Activated CD4-positive, alpha-beta T cell treated with anti-CD3 and anti-CD28 coated beads, Interleukin-2, amount 50 U/mL, for 24 hours (primary cell): ENCODE measurements at places on chromosomes 5 and 9.

DNA sequence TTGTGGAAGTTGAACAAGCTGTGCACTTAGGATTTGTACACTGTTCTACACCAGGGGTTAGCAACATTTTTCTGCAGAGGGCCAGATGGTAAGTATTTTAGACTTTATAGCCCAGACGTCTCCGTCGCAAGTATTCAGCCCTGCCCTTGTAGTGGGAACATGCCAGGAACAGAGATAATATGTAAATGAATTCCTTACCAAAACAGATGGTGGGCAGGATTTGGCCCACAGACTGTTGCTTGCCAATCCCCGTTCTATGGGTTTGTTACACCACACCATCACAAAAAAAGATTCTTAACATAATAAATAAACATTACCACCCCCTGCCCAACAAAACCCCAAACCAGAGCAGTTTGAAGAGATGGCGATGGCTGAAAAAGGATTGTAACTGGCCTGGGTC is 74.3 kb downstream of the AMBP start:
- no peak for DNase-seq

GRCh38 chr5:6792911-6793471 is 79.8 kb downstream of the TENT4A start:
- no peak for DNase-seq

DNA sequence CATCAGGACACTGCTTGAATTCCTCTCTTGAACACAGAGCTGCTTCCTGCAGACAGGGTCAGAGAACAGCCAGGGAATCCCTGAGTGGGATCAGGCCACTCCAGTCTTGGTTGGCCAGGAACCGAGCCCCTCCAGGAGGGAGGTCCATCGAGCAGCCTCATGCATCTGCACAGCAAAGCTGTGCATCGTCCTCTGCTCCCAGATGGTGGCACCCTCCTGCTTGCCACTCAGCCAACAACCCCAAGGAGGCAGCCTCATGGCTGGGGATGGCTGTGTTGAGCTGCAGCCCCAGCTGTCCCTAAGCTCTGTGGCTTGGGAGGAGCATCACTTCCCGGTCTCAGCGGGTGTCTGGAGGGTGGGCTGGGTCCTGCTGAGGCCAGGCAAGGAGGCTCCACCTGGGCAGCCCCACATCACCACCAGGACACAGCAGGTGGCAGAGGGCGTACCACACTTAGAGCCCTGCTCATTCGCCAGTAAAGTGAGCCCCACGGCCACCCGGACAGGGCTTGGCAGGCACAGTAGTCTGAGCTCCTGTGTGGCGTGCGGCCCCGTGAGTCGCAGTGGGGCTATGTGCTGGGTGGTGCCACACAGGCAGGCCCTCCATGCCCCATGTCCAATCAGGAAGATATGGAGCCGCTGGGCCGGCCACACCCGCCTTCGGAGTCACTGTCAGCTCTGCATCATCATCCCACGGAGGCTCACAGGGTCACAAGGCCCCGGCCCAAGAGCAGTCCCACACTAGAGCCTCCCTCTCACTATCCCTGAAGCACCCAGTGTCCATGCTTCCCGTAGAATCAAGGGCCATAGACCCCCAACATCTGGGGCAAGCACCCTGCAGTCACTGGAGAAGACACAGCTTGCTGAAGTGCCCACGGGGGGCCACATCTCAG is 11.9 kb downstream of the LPCAT1 start:
- no peak for DNase-seq

- no peak for DNase-seq
These were observed 54.5 kb upstream of the IFNK start for GRCh38 chr9:27469550-27469949.

GRCh38 chr5:160133071-160133917 is 14.0 kb upstream of the PWWP2A start:
- DNase-seq: no peak

DNA sequence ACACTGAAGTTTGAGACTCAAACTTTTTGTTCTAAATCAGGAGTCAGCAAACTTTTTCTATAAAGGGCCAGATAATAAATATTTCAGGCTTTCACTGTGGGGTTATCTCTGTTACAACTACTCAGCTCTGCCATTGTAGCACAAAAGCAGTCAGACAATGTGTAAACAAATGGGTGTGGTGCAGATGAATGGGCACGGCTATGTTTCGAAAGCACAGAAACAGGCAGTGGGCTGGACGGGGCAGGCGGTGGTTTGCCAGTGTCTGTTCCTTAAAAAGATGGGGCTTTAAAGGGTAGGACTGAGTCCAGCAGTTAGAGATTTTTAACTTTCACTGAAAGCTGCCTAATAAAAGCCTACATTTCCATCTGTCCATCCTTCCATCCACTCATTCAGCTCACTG is 48.9 kb downstream of the PFDN1 start:
- DNase-seq: no peak

DNA sequence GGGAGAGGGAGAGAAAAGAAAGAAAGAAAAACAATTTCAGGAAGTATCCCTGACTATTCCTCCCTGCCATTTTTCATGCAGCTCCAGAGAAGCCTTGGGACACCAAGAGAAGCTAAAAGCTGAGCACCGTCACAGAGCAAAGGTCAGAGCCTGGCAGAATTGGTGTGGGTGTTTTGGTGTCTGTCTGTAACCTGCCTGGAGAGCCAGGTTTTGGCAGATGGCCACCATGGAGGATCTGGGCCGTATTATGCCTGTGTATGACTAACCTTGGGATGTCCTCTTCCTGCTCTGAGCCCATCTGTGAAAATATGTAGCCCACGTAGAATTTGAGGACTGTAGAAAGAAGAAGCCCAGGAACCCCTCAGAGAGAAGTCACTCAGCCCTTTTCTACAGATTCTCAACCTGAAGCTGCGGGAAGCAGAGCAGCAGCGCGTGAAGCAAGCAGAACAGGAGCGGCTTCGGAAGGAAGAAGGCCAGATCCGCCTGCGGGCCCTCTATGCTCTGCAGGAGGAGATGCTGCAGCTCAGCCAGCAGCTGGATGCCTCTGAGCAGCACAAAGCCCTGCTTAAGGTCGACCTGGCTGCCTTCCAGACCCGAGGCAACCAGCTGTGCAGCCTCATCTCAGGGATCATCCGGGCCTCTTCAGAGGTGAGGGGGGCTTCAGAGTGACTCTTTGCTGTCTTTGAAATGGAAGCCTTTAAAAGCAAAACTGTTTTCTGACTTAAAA is 18.8 kb downstream of the GLE1 start:
- DNase-seq: no peak

DNA sequence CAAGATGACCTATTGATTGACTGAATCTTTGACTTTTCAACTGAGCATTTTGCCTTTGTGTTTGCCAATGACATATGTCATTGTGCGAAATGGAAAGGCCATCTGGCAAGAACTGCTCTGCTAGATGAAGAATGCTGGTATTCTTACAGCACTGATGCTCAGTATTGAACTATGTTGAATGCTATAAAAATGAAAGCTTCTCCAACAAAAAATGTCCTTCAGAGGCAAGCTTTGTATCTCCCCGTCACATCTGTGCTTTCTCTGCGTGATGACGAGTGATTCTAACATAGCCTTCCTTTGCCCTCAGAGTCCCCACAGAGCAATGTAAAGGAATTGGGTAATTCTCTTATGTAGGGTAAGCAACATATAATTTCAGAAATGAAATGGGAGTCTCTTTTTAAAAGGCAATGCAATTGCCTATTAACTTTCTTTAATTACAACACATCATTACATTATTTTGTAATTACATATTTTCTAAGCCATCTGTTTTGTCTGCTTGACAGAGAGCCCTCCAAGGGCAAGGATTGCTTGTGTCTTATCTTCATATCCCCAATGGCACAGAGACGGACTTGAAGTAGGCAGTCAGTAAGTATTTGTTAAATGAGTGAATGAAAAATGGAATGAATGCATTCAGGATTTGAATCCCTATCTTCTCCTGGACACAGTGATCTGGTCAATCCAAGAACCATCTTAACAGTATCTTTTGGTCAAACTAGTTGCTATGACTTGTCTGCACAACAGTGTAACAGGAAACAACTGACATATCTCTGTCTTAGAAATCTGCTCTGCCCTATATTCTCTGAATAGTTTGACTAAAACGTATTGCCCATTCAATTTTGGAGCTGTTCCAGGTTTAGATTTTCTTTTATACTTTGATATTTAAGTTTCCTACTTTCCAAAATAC is 46.1 kb downstream of the ENC1 start:
- no peak for DNase-seq

DNA sequence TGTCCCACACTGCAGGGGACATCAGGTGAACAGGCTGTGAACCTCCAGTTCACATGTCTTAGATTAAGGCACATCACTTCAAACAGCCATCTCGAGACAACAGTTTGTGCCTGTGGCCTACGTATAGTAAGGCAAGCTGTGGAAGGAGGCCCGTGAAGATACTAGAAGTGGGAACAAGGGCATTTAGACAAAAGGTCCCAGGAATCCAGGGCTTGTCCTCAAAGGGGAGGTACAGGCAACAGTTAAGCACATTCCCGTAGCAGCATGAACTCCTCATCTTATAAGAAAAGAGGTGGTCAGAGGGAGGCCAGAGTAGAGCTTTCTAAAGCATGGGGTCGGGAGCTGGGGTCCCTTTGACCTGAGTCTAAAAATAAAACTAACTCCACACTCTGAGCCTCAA is 122.5 kb upstream of the TRPM3 start:
- no peak for DNase-seq

- DNase-seq: no peak
These were observed 41.3 kb upstream of the ZSWIM6 start for GRCh38 chr5:61290791-61291210.

- DNase-seq: no peak
These were observed 1.8 kb downstream of the POU4F3 start for GRCh38 chr5:146340260-146341081.

DNA sequence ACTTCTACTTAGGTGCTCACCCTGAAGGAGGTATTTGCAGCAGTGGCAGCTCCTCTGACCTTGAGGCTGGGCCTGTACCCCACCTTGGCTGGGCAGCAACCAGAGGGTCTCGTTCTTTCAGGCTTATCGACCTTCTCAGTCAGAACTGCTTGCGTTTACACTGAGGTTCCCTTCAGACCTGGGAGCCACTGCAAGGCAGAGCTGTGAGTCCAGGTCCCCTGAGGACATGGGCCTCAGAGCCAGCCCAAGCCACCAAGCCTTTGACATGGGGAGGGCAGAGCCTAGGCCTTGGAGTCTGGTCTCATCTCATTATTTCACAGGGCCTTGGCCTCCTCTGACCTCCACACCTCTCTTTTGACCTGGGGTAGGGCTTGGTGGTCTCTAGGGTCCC is 13.7 kb downstream of the ACSL6 start:
- no peak for DNase-seq

DNA sequence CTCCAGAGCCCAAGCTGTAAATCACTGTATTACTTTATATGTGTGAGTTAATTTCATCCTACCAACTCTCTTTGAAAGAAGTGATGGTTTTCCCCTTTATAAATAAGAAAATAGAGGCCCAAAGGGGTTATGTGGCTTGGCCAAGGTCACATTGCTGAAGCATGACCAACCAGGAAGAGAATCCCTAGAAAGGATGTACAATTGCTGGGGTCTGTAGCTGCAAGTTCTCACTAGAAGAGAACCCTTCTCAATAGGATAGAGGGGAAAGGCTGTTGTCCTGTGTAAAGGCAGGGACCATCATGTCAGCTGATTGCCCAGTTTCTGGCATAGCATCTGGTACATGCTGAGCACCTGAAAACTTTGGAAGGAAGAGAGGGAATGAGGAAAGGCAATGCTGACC is 39.0 kb upstream of the FAT2 start:
- DNase-seq: no peak

DNA sequence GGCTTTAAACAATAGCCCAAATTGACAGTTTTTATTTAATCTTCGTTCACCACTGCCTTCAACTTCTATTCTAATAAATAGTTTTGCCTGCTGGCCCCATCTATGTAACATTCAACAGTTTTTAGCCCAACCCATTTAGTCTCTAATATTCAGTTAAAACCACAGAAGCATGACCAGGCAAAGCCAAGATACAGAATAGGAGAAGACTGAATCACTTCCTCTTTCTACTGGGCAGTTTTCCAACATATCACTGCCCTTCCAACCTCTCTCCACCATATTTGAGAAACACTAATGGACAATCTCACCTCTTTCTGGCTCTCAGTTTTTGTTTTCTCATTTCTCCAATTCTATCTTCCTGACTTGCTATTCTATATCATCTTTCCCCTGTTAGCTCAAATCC is 352.9 kb downstream of the DNAH5 start:
- no peak for DNase-seq

- no peak for DNase-seq
These were observed 23.7 kb upstream of the NR3C1 start for GRCh38 chr5:143427122-143427735.

GRCh38 chr5:17992291-17992690 is 358.0 kb downstream of the TAF11L14 start:
- no peak for DNase-seq

GRCh38 chr5:14261235-14261634 is 118.1 kb downstream of the TRIO start:
- no peak for DNase-seq

- DNase-seq: no peak
These were observed 1.6 kb downstream of the WWC1 start for GRCh38 chr5:168292786-168293696.

GRCh38 chr5:78519198-78519941 is 129.2 kb downstream of the LHFPL2 start:
- DNase-seq: no peak

DNA sequence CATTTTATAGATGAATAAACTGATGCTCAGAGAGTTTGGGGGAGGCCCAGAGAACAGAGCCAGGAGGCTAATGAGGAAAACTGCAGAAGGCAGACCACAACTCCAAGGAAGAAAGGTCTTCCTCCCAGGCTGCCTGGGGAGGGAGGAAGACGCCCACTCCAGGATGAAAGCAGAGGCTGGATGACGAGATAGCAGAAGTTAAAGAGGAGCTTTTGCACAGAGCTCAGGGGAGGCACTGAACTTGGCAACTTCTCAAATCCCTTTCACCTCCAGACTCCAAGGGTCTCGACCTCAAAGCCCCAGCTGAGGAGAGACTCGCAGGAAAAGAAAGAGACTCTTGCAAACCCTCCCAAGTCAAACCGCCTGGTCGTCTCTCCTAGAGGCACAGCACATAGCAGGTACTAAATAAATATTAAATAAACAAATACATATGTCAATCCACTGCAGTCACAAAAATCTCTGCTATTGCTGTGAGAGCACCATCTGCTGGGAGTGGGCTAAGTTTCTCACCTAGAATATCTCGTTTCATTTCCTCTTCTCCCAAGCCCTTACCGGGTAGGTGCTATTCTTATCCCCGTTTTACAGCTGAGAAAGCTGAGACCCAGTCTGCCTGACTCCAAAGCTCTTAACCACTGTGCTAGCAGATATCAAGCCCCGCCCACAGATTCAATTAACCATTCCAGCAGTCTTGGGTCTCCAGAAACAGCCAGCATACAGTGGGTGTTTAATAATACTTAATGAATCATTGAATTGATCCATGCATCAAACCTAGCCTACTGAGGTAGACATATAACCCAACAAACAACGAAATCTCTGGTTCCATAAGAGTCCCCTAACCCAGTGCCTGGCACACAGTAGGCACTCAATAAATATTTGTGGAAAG is 97.8 kb upstream of the HAND1 start:
- no peak for DNase-seq

GRCh38 chr9:109349421-109349846 is 28.6 kb upstream of the EPB41L4B start:
- DNase-seq: no peak

- DNase-seq: no peak
These were observed 206.1 kb downstream of the SLIT3 start for GRCh38 chr5:169094586-169095409.

- DNase-seq: no peak
These were observed 18.4 kb upstream of the IL17B start for GRCh38 chr5:149397530-149397929.
